ENCODE measurements at places on chromosomes 3 and 15.

DNA sequence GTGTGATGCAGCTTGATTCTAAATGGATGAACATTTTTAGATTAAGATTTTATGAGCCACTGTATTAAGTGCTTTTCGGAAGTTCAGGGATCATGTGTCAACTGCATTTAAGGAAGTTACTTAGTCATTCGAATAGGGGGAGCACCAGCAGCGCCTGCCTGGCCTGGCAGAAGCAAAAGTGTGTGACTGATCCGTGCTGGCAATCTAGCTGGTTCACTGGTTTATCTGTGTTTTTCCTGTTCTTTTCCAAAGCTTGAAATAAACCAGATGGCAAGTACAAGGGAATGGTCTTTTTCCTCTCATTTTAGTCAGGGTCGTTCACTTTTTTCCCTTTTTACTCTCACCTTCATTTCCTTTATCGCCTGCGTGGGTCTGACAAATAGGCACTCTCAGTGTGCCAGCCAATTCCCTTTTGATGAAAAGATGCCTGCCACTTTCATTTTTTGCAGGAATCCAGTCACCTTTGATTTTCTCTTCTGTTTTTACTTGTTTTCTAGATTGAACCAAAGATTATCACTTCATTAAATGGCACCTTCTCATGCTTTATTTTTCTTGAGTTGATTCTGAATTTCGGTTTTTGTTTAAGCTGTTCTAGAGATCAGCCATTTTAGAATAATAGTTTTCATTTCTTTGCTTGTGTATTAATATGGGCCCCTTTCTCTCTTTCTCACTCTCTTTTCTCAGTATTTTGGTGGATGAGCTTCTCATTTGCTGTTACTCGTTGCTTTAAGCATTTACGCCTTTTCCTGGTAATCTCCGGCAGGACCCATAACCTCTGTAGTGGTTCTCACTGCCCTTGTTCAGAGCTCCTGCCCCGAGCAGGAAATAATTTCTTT is 2.8 kb downstream of the ABHD2 start:
- DNase-seq, result peak; percentile 90

GRCh38 chr3:109432833-109433232 is 95.5 kb upstream of the DPPA4 start:
- DNase-seq, result no peak

GRCh38 chr15:80154336-80154735 is 1.5 kb downstream of the FAH start:
- no peak for DNase-seq

- DNase-seq, result no peak
Observed at GRCh38 chr3:58287354-58287753, 18.7 kb upstream of the RPP14 start.

- DNase-seq, result no peak
Observed at GRCh38 chr3:67854663-67855062, 200.3 kb upstream of the SUCLG2 start.

GRCh38 chr3:54630101-54630623 is 297.7 kb downstream of the LRTM1 start:
- DNase-seq, result no peak

GRCh38 chr15:58212909-58213526 is 74.8 kb downstream of the AQP9 start:
- peak; percentile 36 for DNase-seq

GRCh38 chr3:87287011-87287410 is 10.6 kb upstream of the POU1F1 start:
- DNase-seq, result no peak

GRCh38 chr15:60590935-60591495 is 112.1 kb upstream of the ICE2 start:
- DNase-seq, result peak; percentile 44

GRCh38 chr15:32861761-32862160 is 144.0 kb downstream of the GREM1 start:
- DNase-seq, result peak; percentile 66

GRCh38 chr3:775178-775880 is 317.5 kb upstream of the CNTN6 start:
- DNase-seq, result no peak

DNA sequence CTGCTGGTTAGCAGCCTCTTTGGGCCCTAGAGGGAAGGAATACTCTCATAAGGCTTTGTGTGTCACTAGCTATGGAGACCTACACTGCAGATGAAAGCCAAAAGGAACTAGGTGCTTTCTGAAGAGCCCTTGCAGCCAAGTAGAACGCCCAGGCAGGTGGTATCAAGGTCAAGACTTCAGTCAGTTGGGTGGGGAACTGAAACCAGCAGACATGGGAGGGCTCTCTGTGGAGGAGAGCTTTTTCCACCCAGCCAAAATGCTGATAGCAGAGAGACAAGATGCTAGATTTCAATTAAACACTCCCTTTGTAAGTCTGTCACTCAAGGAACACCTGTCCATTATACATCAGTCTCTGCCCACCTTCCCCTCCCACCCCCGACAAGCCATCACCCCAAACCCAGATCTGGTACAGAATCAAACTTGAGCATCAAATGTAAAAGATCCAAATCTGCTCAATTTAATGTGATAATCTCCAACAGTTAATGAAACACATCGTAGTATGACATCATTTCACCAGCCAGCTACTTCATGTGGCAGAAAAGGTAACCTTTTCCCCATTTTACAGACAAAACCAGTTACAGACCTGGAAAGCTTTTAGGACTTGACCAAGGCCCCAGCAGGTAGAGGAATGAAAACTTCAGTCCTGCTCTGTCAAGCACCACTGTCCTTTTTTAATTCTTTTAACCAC is 14.6 kb downstream of the MRPS25 start:
- DNase-seq, result no peak

DNA sequence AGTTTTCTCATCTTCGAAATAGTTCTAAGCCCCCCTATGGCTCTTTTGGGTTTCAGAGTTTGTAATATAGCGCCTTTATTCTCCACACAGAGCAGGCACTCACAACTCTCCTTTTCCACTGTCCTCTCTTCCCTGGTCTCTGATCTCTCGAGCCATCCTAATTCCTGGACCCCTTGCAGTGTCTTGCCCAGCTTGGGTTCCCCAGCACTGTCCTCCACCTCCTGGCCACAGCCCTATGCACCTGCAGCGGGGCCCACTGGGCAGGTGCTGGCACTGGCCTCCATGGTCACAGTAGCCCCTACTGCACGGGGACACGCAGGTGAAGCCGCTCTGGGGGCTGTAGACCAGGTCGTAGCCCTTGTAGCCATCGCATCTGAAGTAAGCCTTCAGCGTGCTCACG is 27.9 kb downstream of the MUC20 start:
- no peak for DNase-seq

DNA sequence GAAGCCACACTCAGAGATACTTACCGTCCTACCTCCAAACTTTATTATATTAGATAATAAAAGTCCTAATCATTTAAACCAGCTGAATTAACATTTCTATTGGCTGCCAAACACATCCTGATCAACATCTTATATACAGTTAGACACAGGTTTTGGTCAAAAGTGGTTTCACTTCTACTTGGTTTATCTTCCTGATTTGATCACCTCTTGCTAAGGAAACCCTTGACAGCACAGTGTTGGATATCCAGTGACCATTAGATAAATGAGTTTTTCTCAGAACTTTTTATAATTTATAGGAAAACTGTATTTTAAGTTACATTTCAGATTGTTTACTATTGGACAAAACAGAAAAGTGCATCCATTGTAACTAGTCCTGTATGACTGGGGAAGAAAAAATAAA is 198.4 kb upstream of the NR2F2 start:
- DNase-seq, result no peak

GRCh38 chr15:55829826-55830225 is 86.9 kb upstream of the PRTG start:
- peak; percentile 49 for DNase-seq

GRCh38 chr3:152728231-152728980 is 106.5 kb upstream of the P2RY1 start:
- no peak for DNase-seq

GRCh38 chr3:185733980-185734724 is 90.7 kb downstream of the IGF2BP2 start:
- peak; percentile 64 for DNase-seq

GRCh38 chr3:197478746-197479668 is 76.8 kb downstream of the BDH1 start:
- no peak for DNase-seq

DNA sequence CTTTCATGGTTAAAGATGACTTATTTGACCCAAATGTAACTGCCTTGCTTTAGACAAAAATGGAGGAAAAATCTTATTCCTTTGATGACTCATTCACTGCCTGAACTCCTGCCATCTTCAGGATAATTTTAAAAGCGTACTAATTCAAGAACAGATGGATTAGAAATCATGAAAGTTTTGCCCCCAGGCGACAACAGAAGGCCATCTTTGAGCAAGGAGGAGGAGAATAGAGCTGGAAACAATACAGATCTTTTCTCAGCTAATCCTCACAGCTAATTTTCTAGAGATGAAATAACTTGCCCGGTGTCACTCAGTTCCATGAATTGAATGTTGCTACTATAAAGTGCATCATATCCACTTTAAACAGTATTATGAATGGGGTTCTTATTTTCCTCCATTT is 324.7 kb upstream of the RARB start:
- no peak for DNase-seq

GRCh38 chr15:83991163-83991562 is 244.4 kb upstream of the GOLGA6L4 start:
- no peak for DNase-seq

- DNase-seq, result peak; percentile 61
Observed at GRCh38 chr3:36700537-36701248, 63.7 kb downstream of the DCLK3 start.

DNA sequence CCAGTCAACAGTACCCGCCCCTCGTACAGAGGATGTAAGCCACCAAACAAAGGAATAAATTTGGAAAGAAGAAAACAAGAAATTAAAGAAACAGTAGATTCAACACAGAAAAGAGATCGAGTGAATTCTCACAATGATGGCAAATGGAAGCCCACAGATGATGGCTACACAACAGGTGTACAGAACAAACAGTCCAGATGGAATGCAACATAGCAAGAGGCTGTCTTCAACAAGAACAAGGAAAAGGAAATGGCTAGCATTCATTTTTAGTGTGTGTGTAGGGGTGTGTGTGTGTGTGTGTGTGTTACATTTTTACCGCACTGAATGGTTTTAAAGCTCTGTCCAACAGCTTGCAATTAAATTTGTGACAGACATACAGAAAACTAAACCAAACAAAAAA is 12.9 kb downstream of the NEDD4 start:
- no peak for DNase-seq

- no peak for DNase-seq
Observed at GRCh38 chr3:103308921-103309320, 874.1 kb downstream of the ZPLD1 start.

GRCh38 chr3:105334138-105334882 is 32.4 kb upstream of the ALCAM start:
- DNase-seq, result no peak

DNA sequence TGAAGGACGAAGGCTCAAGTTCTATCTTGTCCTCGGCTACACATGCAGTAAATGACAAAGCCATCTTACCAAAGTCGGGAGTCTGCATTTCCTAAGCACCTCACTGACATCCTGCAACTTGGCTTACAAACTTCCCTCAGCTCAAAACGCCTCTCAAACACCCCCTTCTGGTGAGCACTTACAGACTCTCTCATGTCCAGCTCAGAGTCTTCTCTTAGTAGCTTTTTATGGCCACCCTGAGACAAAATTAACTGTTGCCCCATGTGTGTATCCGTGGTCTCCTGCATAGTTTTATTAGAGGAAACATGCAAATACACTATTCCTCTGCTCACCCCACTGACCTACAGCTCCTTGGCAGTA is 819.7 kb downstream of the FHIT start:
- peak; percentile 13 for DNase-seq

GRCh38 chr15:98152156-98152555 is 191.7 kb downstream of the ARRDC4 start:
- DNase-seq, result peak; percentile 52

GRCh38 chr15:80591938-80592825 is 102.9 kb upstream of the ABHD17C start:
- DNase-seq, result no peak

- DNase-seq, result peak; percentile 77
Observed at GRCh38 chr3:125123451-125124305, 67.9 kb upstream of the HEG1 start.

GRCh38 chr15:95693917-95694316 is 636.6 kb upstream of the NR2F2 start:
- DNase-seq, result no peak

- DNase-seq, result peak; percentile 41
Observed at GRCh38 chr15:40069178-40070165, 30.5 kb upstream of the SRP14 start.

GRCh38 chr3:47002171-47003055 is 22.9 kb downstream of the NBEAL2 start:
- no peak for DNase-seq

GRCh38 chr3:115350606-115351005 is 203.5 kb upstream of the ZBTB20 start:
- DNase-seq, result no peak

DNA sequence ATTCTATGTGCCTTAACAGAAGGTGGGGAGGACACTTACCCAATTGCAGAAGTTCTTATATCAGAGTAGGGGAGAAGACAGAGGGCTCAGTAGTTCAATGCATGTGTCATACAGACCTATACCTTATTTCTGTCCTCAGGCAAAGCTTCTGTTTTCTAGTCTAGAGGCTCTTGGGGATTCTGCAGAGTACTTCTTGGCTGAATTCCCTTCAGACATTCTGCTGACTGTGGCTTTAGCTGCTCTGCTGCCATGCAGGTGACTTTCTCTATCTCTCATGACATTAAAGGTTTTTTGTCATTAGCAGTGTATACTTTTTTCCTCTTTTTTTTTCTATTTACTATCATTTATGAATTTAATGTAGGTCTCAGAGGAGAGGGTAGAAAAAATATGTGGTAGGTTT is 172.8 kb upstream of the PLSCR5 start:
- no peak for DNase-seq

GRCh38 chr3:109355625-109356441 is 18.5 kb upstream of the DPPA4 start:
- no peak for DNase-seq

GRCh38 chr15:65083262-65083701 is 6.7 kb downstream of the KBTBD13 start:
- no peak for DNase-seq

DNA sequence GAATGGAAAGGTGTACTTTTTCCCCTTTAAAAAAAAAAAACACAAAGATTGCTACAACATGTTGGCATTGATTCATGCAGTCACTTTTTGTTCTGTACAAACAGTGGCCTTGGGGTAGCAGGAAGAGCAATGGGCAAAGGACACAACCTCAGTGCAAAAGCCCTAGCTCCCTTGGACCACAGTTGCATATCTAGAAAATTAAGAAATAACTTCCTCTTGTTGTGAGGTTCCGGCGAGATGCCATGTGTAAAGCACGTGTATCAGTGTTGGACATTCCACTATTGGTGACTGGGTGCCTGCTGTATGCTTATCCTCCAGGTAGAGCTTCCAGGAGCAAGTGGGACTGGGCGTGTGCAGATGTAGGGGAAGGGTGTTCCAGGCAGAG is 164.5 kb downstream of the THSD4 start:
- DNase-seq, result no peak

DNA sequence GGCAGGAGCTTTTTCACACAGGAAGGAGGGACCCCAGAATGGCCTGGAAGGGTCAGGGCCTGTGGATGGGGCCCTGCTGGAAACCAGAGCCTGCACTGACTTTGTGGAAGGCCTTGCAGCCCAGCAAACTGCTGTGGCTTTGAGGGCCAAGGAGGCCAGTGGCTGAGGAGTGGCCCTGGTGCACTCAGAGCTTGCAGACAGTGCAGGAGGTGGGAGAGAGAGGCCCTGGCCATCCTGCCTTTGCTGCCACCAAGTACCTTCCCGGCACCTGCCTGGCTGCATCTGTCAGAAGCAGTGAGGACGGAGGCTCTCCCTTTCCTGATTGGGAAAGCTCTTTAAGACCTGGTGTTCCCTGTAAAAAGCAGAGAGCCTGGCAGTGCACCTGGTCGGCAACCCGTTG is 6.4 kb downstream of the PSTPIP1 start:
- no peak for DNase-seq
